ENCODE measurements at places on chromosomes 12 and 14.

DNA sequence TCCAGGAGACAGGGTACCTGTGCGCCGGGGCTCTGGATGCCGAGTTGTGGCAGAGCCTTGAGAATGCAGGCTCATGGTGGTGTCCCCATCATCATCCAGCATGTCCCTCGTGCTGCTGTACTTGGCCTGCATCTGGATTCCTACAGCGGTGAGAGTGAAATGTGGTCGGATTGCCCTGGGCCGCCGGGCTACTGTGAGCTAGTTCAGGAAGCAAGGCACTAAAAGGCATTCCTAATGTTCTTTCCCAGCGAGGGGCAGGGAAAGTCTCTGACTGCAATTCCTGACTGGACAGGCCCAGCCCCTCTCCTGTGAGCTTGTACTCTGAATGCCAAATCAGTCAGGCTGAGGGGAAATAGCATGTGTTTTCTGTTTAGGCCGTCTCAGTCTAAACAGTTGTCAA lies at the start of gene CLEC1A:
TSS of gene CLEC1A (minus strand) at position 195 of the 400 bp plus-strand sequence. CDS start at position 132, 63 bp downstream.
- DNase-seq = peak; percentile 88

DNA sequence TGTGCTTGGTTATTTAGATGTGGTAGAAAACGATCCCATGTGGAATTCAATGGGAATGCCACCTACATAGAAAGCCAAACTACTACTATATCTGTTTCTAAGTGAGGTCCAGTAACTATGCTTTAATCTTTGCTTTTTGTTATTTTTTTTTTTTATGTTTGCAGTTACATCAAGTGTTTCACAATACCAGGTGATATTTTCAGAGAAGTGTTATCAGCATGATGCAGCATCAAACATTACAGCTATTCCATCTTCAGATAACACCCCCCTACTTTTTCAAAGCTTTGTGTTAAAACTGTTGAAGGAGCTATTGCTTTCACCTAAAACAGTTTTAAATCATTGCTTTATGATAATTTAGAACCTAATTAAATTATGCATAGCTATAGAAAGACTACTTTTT lies 163.8 kb upstream of the SLC16A7 start:
- DNase-seq = no peak

DNA sequence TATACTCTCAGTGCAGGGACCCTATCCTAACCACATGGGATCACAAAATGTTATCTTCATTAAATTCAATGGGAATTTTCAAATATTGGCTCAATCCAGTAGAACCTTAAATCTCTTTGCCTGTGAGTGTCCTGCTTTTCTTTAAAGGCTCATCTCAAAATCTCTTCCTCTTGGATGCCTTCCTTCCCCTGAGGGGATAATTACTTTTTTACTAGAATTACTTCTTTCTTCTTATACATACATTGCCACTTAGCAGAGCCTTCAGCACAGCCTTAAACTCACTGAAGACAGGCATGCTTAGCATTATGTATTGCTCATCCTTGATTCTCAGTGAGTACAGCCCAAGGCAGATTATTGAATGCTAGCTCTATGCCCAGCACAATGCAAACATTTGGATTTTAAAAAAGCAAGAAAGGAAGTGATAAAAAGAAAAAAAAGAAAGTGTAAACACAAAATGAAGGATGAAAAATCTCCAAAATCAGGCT lies 1918.0 kb upstream of the FLRT2 start:
- no peak for DNase-seq

DNA sequence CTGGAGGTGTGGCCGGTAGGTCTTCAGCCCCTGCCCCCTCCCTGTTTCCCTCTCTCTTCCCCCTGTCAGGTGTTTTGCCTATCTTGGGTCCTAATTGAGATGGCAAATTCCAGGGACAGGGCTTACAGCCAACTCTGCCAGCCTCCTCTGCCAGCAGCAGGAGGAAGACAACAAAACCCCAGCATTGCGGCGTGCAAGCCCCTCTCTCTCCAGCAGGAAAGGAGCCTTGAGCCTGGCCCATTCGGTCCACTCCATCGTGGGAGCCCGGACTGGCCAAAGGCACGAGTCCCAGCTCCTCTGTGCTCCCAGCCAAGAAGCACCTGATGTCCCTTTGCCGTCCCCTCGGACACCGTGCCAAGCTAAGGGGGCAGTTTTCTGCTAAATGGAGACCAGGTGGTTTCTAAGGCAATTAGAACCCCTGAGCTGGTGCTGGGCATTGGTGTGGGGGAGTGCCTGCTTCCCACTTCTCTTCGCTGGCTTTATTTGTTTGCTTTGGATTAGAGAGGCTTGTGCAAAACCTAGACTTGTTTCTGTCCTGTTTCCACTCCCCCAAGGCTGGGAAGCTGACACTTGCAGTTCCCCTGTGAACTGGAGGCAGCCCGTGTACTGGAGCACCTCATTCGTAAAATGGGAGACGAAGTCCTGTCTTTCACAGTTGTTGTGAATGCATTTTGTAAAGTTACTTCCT lies 57.1 kb upstream of the LHX5 start:
- DNase-seq = no peak
